Epithelial cell of proximal tubule (primary cell): ENCODE measurements at places on chromosomes 16 and 17. TPM values are rescaled to one million over a fixed set of nuclear protein-coding genes. Genes with fewer than 3 reads are reported as not detected.

Gene ZFP1
- total RNA-seq = 8.1 and 9.2 TPM in 2 replicates

Gene DHRS7C
- not detected in 2 replicates for total RNA-seq

Gene SPATA33
- 8.1 and 8.2 TPM in 2 replicates for total RNA-seq

Gene EFCAB5
- 0.29 and 2.5 TPM in 2 replicates for total RNA-seq

Gene CTRL
- 1.6 and 2.1 TPM in 2 replicates for total RNA-seq

Gene MAPT
- 0.06 and 0.07 TPM in 2 replicates for total RNA-seq

Gene AIPL1
- total RNA-seq = not detected in 2 replicates

Gene TBC1D26
- total RNA-seq = under 0.01 TPM in 1 of 2 replicates, not detected in the other

Gene CACNA1H
- total RNA-seq = 0.22 and 0.29 TPM in 2 replicates

Gene BCAR1
- total RNA-seq = 125 and 136 TPM in 2 replicates

Gene ETV4
- total RNA-seq = 48.3 and 63.9 TPM in 2 replicates

Gene SLFN14
- not detected in 2 replicates for total RNA-seq

Gene NAGS
- total RNA-seq = 14.1 and 21.0 TPM in 2 replicates

Gene SMIM36
- not detected in 2 replicates for total RNA-seq

Gene HOXB2
- total RNA-seq = 21.1 and 43.7 TPM in 2 replicates

Gene RNU2-1
- not detected in 2 replicates for total RNA-seq
